ENCODE measurements at places on chromosomes 13 and 19. TPM values are rescaled to one million over a fixed set of nuclear protein-coding genes. Genes with fewer than 3 reads are reported as not detected.
A peak's percentile ranks its signal among the peaks of the same experiment; 100 is the strongest.

DNA sequence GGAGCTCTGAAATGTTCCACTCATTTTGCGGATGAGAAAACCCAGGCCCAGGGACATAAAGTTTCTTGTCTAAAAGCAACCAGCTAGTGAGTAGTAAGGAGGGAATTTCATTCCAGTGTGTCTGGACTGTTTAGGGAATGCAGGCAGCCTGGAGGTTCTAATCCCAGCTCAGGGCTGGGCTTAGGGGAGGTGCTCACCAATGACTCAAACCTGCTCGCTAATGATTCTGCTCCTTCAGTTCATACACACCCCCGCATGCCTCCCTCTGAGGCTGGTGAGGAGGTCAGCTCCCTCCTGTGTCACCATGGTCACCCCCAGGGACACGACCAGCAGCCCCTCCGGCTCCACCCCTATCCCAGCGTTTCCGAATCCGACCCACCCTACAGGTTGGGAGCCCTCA lies 34.6 kb downstream of the CYP4F2 start:
- no peaks in the 10 kb centered on the region for H3K36me3 ChIP-seq
- no peak overlapping the region for H3K27ac ChIP-seq
- H3K4me1 ChIP-seq, result no peaks in the 10 kb centered on the region
- no peak overlapping the region for H3K4me3 ChIP-seq

GRCh38 chr13:27081893-27082679 lies 89.5 kb downstream of the USP12 start:
- no peak for DNase-seq
- no peaks in the 10 kb centered on the region for H3K36me3 ChIP-seq
- H3K4me3 ChIP-seq, result no peak overlapping the region

DNA sequence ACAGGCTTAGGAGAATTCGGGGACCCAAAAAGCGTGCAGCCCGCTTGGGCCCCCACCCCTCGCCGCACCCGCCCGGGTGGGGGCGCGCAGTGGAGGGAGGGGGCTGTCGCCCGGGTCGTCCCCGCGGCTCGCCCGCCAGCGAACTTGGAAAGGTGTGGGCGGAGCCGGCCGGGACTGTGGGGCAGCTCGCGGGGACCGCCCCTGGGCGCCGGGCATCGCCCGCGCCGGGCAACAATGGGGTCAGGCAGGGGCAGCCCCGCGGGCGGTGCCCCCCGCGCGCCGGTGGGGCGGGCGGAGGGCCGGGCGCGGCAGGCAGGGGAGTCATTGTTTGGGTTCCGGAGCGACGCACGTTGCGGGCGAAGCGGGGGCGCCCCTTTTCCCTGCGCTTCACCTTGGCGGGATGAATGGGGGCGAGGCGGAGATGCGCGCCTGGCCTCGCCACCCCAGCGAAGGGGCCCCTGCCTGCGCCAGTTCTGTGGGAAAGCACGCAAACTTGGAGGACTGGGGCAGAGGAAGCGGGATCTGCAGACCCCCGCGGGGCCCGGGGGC lies 647 bp upstream of the KLF12 start:
- DNase-seq, result peak; percentile 82
- H3K27me3 ChIP-seq, result no peaks in the 10 kb centered on the region
- peaks cover 22% of the 10 kb centered on the region for H3K4me1 ChIP-seq
- no peaks in the 10 kb centered on the region for H3K36me3 ChIP-seq
- peak overlapping the region; percentile 92 for H3K4me3 ChIP-seq

GRCh38 chr13:20495087-20496023 lies 30.3 kb downstream of the CRYL1 start:
- no peaks in the 10 kb centered on the region for H3K36me3 ChIP-seq
- H3K4me1 ChIP-seq, result no peaks in the 10 kb centered on the region
- H3K4me3 ChIP-seq, result no peak overlapping the region
- H3K27me3 ChIP-seq, result no peaks in the 10 kb centered on the region
- H3K27ac ChIP-seq, result no peak overlapping the region
- peak; percentile 70 for DNase-seq

DNA sequence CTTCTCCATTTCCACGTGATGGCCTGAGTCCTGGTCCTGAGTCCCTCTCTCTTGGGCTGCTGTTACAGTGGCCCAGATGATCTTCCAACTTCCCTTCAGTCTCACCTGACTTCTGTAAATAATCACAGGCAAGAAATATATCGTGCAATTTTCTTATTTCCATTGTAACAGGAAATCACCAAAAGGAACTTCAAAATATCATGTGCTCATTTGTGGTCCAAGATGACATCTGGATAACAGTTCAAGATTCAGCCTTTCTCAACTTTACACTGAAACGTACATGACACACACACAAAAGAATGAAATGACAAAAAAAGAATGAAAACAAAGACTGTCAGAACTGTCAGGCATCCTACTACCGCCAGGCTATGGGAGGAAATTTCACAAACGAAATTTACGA lies 22.0 kb upstream of the RAP2A start:
- H3K27ac ChIP-seq, result no peak overlapping the region
- DNase-seq, result no peak
- no peak overlapping the region for H3K4me3 ChIP-seq
- no peaks in the 10 kb centered on the region for H3K27me3 ChIP-seq

DNA sequence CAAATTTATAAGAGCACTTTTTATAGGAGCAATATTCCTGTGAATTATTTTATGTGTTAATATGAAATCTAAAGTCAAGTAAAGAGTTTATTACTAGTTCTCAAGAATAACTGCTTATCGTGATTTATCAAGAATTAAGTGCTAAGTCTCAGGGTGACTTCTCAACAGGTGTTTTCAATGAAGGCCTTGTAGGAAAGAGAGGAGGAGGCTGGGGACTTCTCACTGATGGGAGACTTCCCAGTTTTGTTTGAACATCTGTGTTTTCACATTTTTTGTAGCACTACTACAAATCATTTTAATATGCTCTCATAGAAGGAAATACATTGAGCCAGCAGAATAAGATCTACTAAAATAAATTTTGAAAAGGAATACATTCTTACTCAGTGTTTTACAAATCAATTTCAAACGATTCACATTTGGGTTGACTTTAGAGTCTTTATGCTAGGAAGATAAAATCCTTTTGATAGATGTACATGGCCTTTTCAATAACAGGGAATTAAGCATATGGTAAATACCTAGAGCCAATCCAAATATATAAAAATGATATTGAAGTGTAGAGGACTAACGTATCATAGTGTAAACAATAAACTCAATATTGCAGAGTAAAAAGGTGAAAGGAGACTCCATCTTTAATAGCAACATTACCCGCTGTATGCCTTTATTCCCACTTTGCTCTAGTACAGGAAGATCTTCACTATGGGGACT lies 6.8 kb downstream of the PCDH17 start:
- no peaks in the 10 kb centered on the region for H3K4me1 ChIP-seq
- no peak overlapping the region for H3K4me3 ChIP-seq
- no peak for DNase-seq
- H3K36me3 ChIP-seq, result no peaks in the 10 kb centered on the region

- H3K27ac ChIP-seq, result no peak overlapping the region
- no peak for DNase-seq
- H3K36me3 ChIP-seq, result peaks cover 13% of the 10 kb centered on the region
- no peak overlapping the region for H3K4me3 ChIP-seq
- no peaks in the 10 kb centered on the region for H3K27me3 ChIP-seq
These were observed 8.7 kb downstream of the RPL36 start for GRCh38 chr19:5698635-5699422.

GRCh38 chr13:32447894-32448623 lies 20.1 kb upstream of the N4BP2L1 start:
- H3K27ac ChIP-seq, result no peak overlapping the region
- DNase-seq, result no peak
- no peak overlapping the region for H3K4me3 ChIP-seq

DNA sequence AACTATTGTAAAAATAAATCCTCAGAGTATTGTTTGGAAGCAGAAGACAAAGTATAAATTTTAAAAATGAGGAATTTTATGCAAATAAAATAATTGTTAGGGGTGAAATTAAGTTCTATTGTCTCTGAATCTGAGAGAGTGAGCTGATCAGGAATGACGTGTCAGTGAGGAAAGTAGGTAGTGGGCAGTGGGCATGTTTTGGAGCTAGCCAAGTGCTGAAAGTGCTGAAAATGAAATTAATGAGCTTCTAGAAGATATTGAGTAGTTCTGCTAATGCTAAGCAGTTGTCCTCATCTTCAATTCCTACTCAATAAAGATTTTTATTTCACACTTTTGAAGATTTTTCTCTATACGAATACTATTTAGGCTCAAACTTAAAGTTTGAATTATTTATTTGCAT lies 1167.8 kb upstream of the PCDH20 start:
- no peaks in the 10 kb centered on the region for H3K4me1 ChIP-seq
- no peak for DNase-seq
- no peaks in the 10 kb centered on the region for H3K36me3 ChIP-seq

ZIC2 gene
- total RNA-seq, result not detected

PCDH17 gene
- total RNA-seq, result not detected

DNA sequence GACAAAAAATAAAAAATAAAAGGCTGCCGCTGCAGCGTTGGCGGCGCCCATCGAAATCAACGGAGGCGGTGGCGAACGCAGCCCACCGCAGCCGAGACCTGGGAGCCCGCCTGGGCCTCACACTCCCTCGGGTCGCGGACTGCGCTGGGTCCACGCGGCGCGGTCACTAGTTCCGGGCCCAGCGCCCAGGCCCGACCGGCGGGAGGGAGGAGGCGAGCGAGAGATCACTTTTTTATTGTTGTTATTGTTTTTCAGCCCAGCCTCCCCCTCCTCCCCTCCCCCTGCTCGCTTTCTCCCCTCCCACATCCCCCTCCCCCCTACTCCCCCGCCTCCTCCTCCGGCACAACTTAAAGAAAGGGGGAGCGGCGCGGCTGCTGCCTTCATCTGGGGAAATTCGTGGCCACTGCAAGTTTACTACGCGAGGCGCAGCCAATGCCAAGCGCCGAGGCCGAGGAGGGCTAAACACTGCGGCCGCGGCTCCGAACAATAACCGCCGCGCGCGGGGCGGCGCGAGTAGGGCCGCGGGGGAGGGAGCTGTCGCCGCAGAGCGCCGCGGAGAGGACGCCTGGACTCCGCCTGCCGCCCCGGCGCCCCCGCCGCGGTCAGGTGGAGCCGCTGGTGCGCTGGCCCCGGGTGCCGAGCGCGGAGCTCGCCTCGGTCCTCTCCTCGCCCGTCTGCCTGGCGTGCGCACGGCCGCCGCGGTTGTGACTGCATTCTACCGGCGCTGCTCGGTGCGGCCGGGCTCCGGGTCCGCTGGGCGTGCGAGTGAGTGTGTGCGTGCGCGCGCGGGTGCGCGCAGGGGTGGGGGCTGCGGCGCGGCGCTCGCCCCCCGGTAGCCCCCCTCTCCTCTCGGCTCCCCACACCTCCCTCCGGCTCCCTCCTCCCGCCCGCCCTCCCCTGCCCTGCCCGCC lies 505 bp upstream of the ZIC2 start:
- peaks cover 27% of the 10 kb centered on the region for H3K4me1 ChIP-seq
- no peak overlapping the region for H3K27ac ChIP-seq
- no peak overlapping the region for H3K4me3 ChIP-seq
- no peaks in the 10 kb centered on the region for H3K36me3 ChIP-seq
- no peak for DNase-seq

- no peak overlapping the region for H3K27ac ChIP-seq
- no peaks in the 10 kb centered on the region for H3K4me1 ChIP-seq
- no peak for DNase-seq
These were observed 340.8 kb downstream of the KLF5 start for GRCh38 chr13:73399347-73400216.

ZNF582 gene
- total RNA-seq, result 2.1 TPM

FXYD5 gene
- 295 TPM for total RNA-seq

- H3K4me1 ChIP-seq, result no peaks in the 10 kb centered on the region
- no peak for DNase-seq
- no peak overlapping the region for H3K27ac ChIP-seq
- H3K4me3 ChIP-seq, result no peak overlapping the region
- H3K27me3 ChIP-seq, result no peaks in the 10 kb centered on the region
These were observed 92.0 kb downstream of the SOX1 start for GRCh38 chr13:112158961-112159360.

DNA sequence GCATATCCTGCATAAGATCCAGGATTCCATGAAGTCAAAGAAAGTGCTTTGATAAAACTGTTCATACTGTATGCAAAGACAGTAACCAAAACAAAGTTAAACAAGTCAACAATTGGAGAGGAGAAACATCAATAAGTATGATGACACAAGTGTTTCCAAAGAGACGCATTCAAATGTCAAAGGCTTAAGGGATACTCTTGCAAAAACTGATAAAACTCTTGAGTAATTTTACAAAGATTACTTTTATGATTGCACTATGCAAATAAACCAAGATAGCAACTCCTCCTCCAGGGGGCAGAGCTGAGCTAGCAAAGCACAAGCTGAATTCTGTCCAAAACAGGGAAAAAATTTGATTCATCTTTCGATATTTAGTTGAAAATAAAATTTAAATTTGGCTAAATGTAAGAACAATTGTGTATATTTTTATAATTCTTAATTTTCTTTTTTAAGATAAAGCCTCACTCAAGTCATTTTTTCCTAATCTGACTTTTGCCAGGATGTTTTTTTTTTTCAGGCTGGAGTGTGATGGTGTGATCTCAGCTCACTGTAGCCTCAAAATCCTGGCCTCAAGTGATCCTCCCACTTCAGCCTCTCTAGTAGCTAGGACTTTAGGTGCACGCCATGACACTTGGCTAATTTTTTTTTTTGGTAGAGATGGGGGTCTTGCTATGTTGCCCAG lies 84.0 kb downstream of the MZT1 start:
- H3K4me1 ChIP-seq, result no peaks in the 10 kb centered on the region
- H3K27ac ChIP-seq, result no peak overlapping the region
- no peak overlapping the region for H3K4me3 ChIP-seq
- DNase-seq, result peak; percentile 23
- no peaks in the 10 kb centered on the region for H3K36me3 ChIP-seq

- H3K4me3 ChIP-seq, result no peak overlapping the region
- H3K36me3 ChIP-seq, result no peaks in the 10 kb centered on the region
- H3K27ac ChIP-seq, result peak overlapping the region; percentile 46
- peaks cover 8% of the 10 kb centered on the region for H3K4me1 ChIP-seq
These were observed 50.2 kb downstream of the RFX2 start for GRCh38 chr19:6059988-6060599.

HSD11B1L gene
- total RNA-seq, result 2.3 TPM

VSTM1 gene
- total RNA-seq, result not detected

AKAP8L gene
- total RNA-seq, result 74.9 TPM

- H3K36me3 ChIP-seq, result no peaks in the 10 kb centered on the region
- no peaks in the 10 kb centered on the region for H3K4me1 ChIP-seq
- H3K27me3 ChIP-seq, result no peaks in the 10 kb centered on the region
- no peak overlapping the region for H3K27ac ChIP-seq
- DNase-seq, result no peak
- H3K4me3 ChIP-seq, result no peak overlapping the region
These were observed 312.8 kb upstream of the GPC6 start for GRCh38 chr13:92913840-92914239.

DNA sequence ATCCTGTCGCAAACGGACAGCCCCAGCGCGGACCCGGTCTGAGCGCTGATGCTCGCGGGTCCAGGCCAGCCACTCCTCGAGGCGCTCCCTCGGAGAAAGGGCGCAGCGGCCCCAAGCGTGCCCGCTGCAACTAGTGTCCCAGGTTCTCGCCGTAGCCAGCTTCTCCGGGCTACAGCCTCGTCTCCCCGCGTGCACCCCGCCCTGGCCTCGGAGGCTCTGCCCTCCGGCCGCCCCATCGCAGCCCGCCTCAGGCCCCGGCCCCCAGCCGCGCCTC lies 487 bp downstream of the FLT1 start:
- no peaks in the 10 kb centered on the region for H3K27me3 ChIP-seq
- no peaks in the 10 kb centered on the region for H3K36me3 ChIP-seq
- no peaks in the 10 kb centered on the region for H3K4me1 ChIP-seq
- H3K4me3 ChIP-seq, result no peak overlapping the region
- no peak for DNase-seq

TUBA3C gene
- not detected for total RNA-seq

SPART gene
- 10.8 TPM for total RNA-seq
